ENCODE measurements at places on chromosomes 1 and 21. TPM values are rescaled to one million over a fixed set of nuclear protein-coding genes. Genes with fewer than 3 reads are reported as not detected.

DNA sequence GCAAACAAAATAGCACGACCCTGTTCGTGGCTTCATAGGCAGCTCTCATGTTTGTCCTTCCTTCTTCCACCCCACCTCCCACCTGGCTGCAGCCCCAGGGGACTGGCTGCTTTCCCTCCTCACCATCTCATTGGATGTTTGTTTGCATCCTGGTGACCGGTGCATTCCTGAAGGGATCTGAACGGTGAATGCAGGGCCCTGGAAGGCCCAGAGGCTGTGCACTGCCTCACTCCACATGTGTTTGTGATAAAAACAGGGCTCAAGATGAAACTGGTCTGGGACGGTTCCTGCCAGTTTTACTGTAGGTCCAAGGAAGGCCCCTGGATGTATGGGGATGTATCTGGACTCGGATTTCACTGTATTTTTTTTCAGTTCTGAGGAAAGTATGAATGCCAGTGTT lies 42.8 kb downstream of the CNN3 start:
- DNase-seq, result no peak

RHD gene
- polyA plus RNA-seq, result 1.2 TPM

DNA sequence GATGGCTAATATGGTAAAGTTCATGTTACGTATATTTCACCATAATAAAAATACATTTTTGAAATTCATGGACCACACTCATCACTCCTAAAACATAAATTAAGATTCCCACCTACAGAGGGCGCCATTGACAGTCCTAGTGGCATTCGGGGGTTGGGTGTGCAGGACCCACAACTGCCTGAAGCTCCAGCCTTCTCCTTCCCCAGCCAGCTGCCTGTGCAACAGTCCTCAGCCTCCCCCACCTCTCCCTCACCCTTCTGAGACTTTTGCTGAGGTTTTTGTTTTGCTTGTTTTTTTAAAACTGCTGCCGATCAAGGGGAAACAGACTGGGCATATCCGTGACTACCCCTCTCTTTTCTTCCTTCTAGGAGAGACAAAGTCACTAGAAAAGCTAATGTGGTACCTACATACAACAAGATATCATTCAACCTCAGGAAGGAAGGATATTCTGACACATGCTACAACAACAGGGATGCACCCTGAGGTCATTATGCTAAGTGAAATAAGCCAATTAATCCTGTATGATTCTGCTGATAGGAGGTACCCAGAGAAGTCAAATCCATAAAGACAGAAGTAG lies 9.2 kb upstream of the EVA1C start:
- DNase-seq, result peak; percentile 85

- DNase-seq, result no peak
Observed at GRCh38 chr1:212229654-212230053, 55.6 kb upstream of the PPP2R5A start.

TYW3 gene
- 19.3 TPM for polyA plus RNA-seq

Measured in spinal cord (tissue), 10 donors.